ENCODE measurements at places on chromosomes 5 and 9. TPM values are rescaled to one million over a fixed set of nuclear protein-coding genes. Genes with fewer than 3 reads are reported as not detected.

GRCh38 chr5:135864503-135865435, 30.3 kb downstream of the SLC25A48 start:
- no peak for DNase-seq

PDGFRB gene
- 130 TPM for polyA plus RNA-seq

ZNF366 gene
- polyA plus RNA-seq = 3.8 TPM

- DNase-seq = no peak
Measured at GRCh38 chr9:137853392-137853995, 24.1 kb upstream of the CACNA1B start.

DNA sequence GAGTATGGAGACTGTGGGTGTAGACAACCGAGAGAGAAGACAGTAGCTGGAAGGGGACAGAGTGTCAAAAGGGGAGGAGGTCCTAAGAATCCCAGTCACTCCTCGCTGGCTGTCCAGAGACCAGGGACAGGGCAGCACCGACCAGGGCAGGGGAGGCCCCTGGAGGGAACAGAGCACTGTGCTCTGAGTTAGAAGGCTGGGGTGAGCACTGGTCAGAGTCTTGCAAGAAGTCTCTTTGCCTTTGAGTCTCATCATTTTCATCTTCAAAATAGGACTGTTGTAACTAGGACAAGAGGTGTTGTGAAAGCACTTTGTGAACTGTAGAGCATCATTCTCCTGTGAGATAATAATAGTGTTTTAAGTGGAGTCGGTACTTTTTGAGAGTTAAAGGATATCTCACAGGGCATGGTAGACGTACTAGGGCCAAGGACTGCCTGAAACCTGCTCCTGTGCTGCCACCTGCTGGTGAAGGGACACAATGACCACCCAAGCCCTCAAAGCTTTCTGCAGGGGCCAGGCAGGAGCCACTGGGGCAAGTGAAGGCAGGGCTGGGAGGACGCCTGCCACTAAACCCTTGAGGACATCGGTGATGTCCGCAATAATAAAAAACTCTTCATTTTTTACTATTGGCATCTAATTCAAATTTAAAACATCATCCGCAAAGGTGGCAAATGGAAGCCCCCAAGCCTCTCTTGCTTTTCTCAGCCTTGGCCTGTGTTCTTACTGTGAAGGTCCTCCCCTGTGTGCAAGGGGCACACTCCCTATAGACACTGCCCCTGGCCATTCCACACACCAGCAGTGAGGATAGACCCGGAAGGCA, 28.2 kb downstream of the SLC6A7 start:
- peak; percentile 61 for DNase-seq

SHROOM1 gene
- polyA plus RNA-seq = 11.6 TPM

DNA sequence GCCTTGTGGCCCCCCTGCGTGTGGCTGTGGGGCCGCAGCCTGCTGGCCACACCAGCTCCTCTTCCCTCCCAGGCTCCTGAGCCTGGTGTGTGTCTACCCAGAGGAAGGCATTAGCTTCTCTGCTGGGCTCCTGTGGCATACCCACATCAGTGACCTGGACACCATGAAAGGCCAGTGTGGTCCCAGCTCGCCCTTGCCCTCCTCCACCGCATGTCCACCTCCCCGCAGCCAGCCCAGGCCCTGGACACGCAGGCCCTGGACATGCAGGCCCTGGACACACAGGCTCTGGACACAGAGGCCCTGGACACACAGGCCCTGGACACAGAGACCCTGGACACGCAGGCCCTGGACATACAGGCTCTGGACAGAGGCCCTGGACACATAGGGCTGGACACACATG, 153.4 kb upstream of the PPP1R26 start:
- DNase-seq = no peak

DNA sequence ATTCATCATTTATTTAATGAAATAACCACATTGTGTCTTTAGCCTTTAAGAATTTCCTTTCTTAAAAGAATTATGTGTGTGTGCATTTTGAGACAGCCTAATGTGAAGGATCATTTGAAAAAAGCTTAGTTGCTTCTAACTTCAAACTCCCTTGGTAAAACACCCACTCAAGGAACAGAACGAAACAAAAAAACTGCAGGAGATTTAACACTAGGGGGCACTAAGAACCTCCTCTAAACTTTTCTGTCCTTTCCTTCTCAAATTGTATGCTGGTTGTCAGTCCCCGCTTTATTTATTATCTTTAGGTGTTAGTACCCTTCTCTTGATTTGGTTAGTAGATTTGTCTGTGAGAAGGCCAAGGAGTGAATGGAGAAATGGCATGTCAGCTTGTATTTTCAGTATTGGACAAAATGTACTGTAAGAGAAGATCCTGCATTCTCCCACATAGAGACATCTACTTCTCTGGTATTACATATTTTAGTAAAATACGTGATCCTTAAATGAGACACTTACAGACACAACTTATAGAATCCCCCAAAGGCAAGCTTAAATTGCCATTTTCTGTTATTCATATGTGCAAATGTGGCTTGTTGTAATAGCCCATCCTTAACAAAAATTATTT, 229.7 kb downstream of the MRPS30 start:
- DNase-seq = no peak

GRCh38 chr5:79448336-79448735, 65.6 kb downstream of the HOMER1 start:
- no peak for DNase-seq

GRCh38 chr9:38274800-38275199, 117.7 kb upstream of the ALDH1B1 start:
- DNase-seq = no peak

- DNase-seq = no peak
Measured at GRCh38 chr9:19699756-19700155, 89.1 kb downstream of the SLC24A2 start.

- no peak for DNase-seq
Measured at GRCh38 chr9:22285066-22285465, 161.6 kb upstream of the DMRTA1 start.

DNA sequence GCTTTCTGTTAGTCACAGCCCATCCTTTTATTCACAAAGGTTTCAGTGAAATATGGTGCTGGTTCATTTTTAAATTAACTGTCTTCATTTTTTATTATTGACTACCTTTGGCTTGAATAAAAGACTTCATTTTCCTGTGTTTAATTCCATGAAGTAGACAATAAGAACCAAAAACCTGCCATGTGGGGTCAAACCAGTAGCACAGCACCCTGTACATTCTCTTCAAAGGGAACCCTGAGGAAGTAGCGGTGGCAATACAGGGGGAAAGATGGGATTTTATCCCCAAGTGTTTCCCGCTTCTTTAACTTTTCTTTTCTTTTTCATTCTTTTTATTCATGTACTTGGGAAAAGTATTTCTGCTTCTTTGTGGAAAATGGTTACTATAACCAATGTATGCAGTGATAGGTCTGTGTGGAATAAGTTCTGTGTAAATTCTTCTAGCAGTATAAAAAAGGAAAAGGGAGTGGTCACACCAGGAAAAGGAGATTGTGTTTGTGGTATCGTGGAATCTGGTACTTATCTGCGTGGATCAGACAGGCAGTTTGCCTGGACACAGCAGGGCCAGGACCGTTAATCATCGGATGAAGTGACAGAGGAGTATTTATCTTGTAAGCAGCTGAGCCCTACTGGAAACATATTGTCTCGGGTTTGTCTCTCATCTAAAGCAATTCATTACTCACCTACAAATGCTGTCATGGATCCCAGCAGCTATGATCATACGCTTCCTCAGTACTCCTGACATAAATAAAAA, 94.2 kb downstream of the PPIC start:
- DNase-seq = no peak

Measured in left renal cortex interstitium (tissue), 4 donors.